Activated T-cell treated with anti-CD3 and anti-CD28 coated beads for 48 hours (primary cell): ENCODE measurements at places on chromosomes 7 and 10.

- DNase-seq, result no peak
Observed at GRCh38 chr10:120926611-120927010, 75.4 kb downstream of the WDR11 start.

DNA sequence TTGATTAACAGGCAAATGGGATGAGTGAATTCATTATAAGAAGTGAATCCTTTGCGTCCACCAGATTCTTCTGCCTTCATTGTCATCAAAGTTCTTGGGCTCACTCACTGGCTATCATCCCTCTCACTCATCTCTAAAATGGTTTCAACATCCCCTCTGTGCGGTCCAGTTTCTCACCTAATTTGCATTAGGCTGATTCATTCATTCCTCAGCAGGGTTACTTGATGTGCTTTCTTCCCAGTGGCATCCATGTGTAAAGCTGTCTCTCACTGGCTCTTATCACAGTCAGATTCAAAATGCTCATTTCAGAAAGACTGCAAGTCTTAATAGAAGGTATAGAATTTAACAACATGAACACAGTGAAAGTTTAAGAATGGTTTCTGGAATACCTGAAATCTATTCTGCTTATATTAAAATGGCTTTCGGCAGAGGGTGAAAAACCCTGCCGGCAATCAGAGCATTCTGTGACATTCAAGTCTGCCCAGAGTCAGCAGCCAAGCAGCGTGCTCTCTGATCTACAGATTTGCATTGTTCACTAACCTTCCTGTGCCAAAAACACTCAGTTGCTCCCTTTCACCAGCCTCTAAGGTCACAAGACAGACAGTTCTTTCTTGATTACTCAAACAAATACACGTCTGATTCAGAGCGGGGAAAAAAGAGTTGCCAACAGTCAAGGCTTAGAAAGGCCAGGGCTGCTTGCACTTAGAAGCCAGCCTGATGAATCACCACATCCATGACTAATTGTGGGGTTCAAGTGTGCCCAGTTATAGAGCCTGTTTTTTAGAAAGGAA is 106.7 kb downstream of the TES start:
- peak; percentile 22 for DNase-seq

DNA sequence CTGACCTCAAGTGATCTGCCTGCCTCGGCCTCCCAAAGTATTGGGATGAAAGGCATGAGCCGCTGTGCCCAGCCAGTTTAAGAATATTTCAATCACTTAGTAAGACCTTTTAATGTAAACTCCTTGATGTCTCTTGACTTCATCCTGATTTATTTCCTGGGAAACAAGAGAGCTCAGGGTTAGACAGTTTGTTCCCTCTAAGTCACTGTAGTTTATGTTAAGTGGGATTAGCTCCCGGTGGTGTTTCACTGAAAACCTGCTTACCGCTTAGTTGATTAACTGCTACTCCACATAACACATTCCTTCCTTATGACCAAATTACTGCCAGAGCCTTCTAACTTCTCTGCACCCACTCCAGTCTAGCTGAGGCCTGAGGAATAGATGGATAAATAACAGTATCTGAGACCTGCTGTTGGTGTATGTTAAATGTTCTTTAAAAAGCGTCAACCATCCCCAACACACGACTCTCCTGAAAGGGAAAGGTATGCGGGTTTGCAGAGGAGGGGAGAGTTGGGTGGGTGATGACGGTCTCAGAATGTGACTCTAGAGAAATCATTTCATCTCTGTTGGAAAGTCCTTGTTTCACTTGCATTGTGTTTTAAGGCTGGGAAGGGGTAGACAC is 48.7 kb downstream of the CREB3L2 start:
- DNase-seq, result no peak

DNA sequence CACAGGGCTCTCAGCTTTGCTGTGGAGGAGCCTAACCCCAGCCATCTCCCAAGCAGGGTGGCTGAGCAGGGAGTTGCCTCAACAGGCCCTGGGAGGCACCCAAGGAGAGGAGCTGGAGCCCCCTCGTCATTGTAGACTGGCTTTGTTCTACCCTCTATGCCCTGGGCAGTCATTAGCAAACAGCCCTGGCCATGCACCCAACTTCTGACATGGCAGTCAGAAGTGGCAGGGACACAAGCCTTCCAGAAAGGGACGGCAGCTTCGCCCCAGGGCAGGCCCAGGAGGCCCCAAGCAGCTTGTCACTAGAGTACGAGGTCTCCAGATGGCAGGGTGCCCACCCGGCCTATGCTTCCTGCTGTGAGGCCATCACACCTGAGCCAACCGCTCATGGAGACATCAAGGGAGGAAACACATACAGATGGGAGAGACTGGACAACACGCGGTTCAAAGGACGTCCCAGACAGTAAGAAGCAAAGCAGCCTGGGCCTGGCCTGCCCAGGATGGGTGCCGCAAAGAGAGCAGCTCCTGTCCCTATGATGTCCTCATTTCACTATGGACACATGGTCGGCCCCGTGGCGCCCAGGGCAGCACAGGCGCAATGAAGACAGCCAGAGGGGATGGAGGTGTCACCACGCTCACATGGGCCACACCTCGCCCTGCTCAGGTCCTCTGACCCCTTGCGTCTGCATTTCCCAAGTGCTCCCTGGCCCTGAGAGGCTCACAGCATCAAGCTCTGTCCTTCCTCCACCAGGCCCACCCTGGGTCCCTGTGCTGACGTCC is 190.9 kb upstream of the CXCL12 start:
- no peak for DNase-seq

DNA sequence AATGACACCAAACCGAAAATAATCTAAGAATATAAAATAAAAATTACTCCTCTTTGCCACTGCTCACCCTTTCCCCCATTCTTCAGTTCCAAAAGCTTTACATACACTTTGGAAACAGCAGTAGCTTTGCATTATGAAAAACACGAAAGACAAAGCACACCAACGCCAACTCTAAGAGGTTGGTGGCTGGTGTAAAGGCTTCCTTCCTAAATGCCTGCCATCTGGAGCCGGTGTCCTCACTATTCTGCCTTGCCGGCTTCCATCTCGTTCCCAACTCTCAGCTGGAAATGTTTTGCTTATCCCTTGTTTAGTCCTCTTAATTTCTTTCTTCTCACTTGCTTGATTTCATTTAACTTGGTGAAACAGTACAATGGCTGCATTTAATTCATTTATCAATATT is 281.1 kb upstream of the LRRN3 start:
- no peak for DNase-seq

DNA sequence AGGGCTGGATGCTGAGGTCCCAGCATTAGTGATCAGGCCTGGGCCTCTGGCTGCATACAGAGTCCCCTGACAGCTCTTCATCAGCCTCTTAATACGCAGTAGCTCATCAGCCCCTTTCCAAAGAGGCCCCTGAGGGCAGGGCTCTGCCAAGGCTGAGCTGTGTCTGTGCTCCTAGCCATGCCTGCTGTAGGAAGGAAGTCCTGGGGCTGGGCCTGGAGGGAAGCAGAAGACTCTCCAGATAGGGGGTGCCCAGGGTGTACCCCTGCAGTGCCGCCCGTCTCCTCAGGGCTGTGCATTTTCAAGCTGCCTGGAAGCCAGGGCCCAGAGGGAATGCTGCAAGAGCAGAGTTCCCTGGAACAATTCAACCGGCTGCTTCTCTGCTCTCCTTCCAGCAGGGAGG is 7.3 kb upstream of the RET start:
- no peak for DNase-seq

- DNase-seq, result no peak
Observed at GRCh38 chr7:157874870-157875229, 538.0 kb downstream of the DNAJB6 start.

GRCh38 chr10:16570731-16571130 is 49.1 kb upstream of the C1QL3 start:
- no peak for DNase-seq

DNA sequence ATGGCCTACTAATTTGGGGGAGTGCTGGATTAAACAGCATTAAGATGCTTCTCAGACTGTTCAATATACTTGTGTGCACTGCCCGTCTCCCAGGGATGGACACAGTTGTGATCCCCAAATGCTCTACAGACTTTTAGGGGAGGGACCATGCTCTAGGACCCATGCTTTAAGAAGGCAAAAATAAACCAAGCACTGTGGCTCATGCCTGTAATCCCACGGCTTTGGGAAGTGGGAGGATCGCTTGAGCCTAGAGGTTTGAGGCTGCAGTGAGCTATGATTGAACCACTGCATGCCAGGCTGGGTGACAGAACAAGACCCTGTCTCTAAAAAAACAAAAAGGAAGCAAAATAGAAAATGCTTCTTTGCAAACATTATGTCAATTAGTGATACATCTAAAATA is 102.6 kb downstream of the VOPP1 start:
- no peak for DNase-seq

DNA sequence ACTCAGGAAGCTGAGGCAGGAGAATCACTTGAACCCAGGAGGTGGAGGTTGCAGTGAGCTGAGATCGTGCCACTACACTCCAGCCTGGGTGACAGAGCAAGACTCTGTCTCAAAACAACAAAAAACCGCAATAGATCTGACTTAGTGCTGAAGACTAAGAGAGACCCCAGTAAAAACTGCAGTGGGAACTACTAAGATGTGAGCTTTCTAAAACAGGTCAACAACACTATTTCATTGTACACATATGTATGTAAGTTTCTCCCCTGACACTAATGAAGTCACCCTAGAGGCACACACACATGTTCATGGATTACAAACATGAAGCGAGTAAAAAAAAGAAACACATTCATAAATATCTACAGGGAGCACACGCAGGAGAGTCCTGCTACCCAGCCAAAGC is 68.3 kb downstream of the PDE1C start:
- no peak for DNase-seq

DNA sequence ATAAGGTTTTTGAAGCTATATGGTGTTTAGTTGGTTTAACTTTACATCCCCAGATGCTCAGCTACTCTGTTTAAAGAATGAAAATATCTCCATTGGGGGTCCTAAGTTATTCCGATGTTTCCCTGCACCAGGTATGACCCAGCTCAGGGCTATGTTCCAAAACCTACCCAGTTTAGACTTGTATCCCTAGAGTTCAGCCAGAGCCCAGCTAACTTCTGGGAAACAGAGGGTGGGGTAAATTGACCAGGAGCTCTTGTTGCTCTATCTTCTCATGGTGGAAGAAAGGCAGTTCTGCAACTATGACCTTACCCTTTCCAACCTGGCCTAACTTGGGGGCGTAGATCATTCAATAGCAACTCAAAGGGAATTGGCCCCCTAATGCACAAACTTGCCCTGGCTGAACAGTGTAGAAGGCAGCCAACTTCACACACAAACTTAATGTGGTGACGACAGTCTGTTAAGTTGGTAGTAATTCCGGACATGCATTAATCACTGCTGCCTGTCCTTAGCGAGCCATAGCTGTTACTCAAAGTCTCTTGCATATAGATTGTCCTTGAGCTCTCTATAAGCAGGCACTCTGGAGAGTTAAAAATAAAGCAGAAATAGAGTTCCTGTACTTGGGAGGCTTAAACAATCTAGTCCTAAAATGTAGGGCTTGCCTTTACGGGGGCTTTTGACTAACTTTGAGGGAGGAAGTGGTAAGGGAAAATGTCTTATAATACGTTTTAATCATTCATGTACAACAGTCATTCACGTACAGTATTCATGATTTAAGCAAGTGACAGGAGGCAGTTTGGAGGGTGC is 5.3 kb upstream of the ZNRF2 start:
- no peak for DNase-seq

DNA sequence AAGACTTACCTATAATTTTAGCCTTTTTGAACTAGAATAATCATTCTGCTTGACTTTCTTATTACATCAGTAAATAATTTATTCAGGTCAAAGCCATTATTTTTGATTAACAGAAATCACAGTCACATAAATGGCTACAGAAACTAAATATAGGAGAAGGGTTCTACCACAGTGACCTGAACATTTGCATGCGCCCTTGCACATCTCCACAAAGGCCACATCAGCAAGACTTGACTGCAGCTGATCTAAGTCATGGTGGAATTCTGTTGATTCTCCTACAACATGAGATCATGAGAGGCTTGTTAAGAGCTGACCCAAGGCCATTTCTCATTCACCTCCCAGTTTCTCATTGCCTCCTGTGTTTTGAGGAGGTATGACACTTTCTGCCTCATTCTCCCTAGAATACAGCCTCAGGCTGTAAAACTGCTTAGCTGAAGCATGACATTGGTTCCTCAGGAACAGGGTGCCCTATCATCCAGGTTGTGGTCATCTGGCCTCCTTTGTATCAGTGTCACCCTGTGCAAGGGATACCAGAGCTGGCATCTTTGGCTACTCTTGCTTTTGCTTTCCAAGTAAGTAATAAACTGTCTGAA is 6.7 kb upstream of the IMMP2L start:
- DNase-seq, result no peak

DNA sequence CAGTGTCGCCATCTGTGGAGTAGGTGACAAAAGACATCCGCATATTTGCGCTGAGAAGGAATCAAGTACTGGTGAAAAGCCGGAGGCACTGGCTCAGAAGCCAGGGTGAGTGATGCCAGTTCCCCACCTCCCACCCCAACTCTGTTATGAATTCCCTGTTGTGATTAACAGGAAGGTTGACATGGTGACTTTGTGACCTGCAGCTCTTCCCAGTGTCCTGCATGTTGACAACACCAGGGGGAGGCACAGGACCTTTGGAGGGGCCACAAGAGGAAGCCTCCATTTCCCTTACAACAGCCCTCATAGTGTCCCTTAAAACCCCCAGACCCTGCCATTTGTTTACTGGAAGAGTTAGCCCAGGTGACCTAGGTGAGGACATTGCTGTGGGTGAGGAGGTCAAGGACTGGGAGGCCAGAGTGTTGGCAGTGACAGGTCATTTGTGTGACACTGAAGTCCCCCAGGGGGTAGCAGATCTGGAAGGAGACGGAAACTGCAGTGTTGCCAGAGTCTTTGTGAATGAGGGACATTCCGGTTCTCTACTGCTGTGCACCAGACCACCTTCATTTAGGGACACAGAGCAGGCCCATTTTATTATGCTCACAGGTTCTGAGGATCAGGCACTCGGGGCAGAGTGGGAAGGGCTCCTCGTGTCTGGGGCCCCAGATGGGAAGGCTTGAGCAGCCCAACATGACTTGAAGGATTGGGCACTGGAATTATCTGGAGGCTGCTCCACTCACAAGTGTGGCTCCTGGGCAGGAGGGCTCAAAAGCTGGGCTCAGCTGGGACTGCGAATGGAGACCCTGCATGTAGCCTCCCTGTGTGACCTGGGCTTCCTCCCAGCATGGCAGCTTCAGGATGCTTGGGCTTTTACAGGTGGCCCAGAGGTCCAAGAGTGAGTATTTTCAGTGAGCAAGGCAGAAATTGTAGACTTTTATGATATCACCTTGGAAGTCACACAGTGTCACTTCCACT is 13.0 kb upstream of the ANTXRL start:
- no peak for DNase-seq

GRCh38 chr7:93212881-93213280 is 13.4 kb downstream of the HEPACAM2 start:
- no peak for DNase-seq

GRCh38 chr10:80046629-80047441 is 31.6 kb upstream of the TMEM254 start:
- peak; percentile 64 for DNase-seq

DNA sequence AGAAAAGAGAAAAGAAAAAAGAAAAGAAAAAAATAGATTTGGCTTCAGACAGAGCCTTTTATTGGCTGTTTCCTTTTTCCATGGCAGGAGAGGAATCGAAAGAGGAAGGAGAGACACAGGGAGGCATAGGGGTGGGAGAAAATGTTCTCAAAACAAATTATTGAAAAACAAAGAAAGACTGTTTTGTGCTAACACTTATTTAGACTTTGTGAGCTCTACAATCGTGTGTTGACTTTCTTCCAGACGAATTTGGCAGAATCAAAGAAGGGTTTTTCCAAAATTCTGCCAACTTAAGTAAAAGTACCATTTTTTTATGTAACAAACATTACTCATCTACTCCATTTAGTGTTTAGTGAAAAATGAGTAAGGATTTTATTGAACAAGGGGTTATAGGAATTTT is 982.2 kb downstream of the REEP3 start:
- DNase-seq, result no peak

- no peak for DNase-seq
Observed at GRCh38 chr7:133050200-133050995, 31.5 kb downstream of the CHCHD3 start.
